ENCODE measurements at places on chromosomes 2 and 18.

DNA sequence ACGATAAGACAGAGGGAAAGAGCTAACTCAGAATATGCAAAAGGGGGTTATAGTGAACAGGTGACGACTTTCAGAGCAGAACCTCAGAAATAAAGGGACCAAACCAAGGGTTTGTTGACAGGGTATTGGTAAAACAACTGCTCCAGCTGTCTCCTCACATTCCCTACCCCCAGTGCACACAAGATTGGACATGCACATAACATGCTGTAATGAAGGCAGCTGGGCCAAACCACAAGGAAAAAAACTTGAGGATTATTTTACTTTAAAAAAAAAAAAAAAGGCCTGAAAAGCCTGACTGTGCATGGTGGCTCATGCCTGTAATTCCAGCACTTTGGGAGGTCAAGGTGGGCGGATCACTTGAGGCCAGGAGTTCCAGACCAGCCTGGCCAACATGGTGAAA is 3.5 kb downstream of the RBM43 start:
- peak; percentile 76 for DNase-seq

DNA sequence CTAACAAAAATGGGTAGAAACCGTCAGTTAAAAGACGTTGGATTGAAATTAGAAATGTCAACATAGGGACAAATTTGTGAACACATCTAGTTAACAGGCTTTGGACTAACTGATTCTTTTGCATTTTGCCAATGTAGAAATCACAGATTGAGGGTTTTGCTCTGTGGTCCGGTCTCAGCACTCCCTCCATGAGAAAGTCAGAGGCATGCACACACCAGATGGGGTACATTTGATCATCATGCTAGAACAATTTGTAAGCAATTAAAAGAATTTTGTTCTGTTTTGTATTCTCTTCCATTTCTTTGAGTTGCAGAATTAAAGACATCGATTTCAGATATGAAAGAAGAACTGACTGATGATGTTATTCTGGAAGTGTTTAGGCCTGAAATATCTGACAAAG is 179.1 kb upstream of the CCDC68 start:
- no peak for DNase-seq

GRCh38 chr2:32003791-32004190 is 7.0 kb downstream of the MEMO1 start:
- DNase-seq, result no peak

- DNase-seq, result peak; percentile 78
Observed at GRCh38 chr2:32865399-32866068, 81.2 kb upstream of the LTBP1 start.

GRCh38 chr2:132837769-132838168 is 167.8 kb upstream of the LYPD1 start:
- DNase-seq, result no peak

- peak; percentile 63 for DNase-seq
Observed at GRCh38 chr2:101175991-101176390, 24.8 kb upstream of the TBC1D8 start.

DNA sequence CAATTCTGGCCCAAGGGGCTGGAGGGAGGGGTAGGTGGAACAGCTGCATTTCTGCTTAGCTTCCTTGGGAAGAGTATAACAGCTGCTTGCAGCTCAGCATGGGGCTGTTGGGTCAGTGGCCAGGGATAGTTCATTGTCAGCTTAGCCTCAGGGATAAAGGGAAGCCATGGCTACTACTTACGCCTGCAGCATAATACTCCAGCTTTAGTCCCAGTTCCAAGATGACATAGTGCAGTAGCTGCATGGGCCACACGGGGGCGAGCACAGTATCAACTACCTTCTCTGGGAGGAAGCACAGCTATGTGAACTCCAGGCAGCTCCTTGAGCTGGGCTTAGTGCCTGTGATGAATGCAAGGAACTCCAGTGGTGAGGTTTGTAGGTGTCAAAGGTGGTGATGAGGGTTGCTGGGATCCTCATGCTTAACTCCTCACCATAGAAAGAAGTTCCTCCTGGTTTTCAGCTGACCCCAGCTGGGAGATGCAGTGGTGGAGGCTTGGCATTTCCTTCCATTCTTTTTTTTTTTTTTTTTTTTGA is 35.4 kb upstream of the RHOB start:
- DNase-seq, result peak; percentile 87

DNA sequence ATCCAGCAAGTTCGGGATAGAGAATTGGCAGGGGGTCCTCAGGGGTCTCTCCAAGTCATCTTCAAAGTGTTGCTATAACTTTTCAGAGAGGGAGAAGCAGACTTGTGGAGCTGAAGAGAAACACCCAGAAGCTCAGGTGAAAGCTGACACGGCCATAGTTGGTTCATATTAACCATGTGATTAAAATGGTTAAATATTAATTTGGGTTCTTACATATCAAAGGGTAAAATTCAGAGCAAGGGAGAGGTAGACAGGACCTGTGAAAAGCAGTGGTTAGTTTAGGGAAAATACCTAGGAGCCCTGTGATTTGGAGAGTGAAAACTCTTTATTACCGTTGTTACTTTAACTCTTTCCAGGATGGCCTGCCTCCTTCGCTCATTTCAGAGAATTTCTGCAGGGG is at the start of gene UGT1A6:
TSS of gene UGT1A6 (plus strand) at position 243 of the 400 bp plus-strand sequence. CDS start at position 358, 115 bp downstream.
- DNase-seq, result no peak

- no peak for DNase-seq
Observed at GRCh38 chr2:98585386-98585785, 22.9 kb downstream of the COA5 start.

- DNase-seq, result no peak
Observed at GRCh38 chr2:179222076-179222475, 42.6 kb downstream of the SESTD1 start.

DNA sequence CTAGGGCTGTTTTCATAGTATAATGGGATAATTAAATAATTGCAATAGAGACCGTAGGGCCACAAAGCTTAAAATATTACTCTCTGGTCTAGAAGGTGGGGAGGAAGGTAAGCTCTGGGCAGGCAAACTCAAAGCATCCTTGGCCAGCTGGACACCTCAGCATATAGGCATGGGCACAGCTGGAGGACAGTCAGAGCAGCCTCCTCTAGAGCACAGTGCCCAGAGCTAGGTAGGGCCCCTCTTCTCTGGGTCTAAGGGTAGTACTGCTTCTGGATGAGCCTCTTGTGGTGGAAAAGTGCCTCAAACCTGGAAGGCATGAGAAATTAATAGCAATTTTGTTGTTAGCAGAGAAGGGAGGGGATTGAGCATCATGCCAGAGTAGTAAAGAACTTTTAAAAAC is 291.3 kb upstream of the FBXO11 start:
- no peak for DNase-seq

- DNase-seq, result no peak
Observed at GRCh38 chr2:74373985-74374384, 6.1 kb downstream of the DCTN1 start.

GRCh38 chr18:35392375-35392774 is 15.2 kb upstream of the ZNF396 start:
- DNase-seq, result no peak

- no peak for DNase-seq
Observed at GRCh38 chr18:77032181-77032701, 100.3 kb downstream of the MBP start.
